ENCODE measurements at places on chromosomes 3 and 15. TPM values are rescaled to one million over a fixed set of nuclear protein-coding genes. Genes with fewer than 3 reads are reported as not detected.

The GOLGA8J gene
- 0.11 TPM for total RNA-seq

The KLF15 gene
- total RNA-seq = 1.5 TPM

The GPR149 gene
- not detected for total RNA-seq

The SLC9C1 gene
- total RNA-seq = 0.12 TPM

The GOLGA8M gene
- 2.5 TPM for total RNA-seq

The PP2D1 gene
- total RNA-seq = not detected

The DNAH12 gene
- under 0.01 TPM for total RNA-seq

The SHC4 gene
- 1.7 TPM for total RNA-seq

The SIDT1 gene
- total RNA-seq = not detected

The RBPMS2 gene
- total RNA-seq = under 0.01 TPM

The DAZL gene
- total RNA-seq = not detected

The C3orf20 gene
- total RNA-seq = not detected

The CCDC54 gene
- not detected for total RNA-seq

The GHSR gene
- total RNA-seq = not detected

The FYTTD1 gene
- total RNA-seq = 48.5 TPM

The TUSC7 gene
- not detected for total RNA-seq

The GOLGA8B gene
- total RNA-seq = 18.5 TPM

The PODXL2 gene
- total RNA-seq = 2.0 TPM

The MCTP2 gene
- 4.1 TPM for total RNA-seq

The SKOR1 gene
- 0.12 TPM for total RNA-seq

The CSPG5 gene
- total RNA-seq = under 0.01 TPM

The KCNH8 gene
- under 0.01 TPM for total RNA-seq

The SI gene
- total RNA-seq = not detected

The ALDH1A2 gene
- total RNA-seq = 10.9 TPM

The BUB1B gene
- total RNA-seq = 16.2 TPM

The CD200R1 gene
- total RNA-seq = not detected

The ZNF662 gene
- total RNA-seq = 1.9 TPM

The SLC4A7 gene
- 99.3 TPM for total RNA-seq

The NSMCE3 gene
- 12.9 TPM for total RNA-seq

The CCDC14 gene
- 48.9 TPM for total RNA-seq

The THSD4 gene
- total RNA-seq = 63.7 TPM

The CFAP161 gene
- total RNA-seq = 0.12 TPM

The SLC28A1 gene
- total RNA-seq = 0.12 TPM

The SLC24A5 gene
- not detected for total RNA-seq

The VGLL3 gene
- total RNA-seq = 11.2 TPM

The CKMT1A gene
- total RNA-seq = not detected

The RPS17 gene
- 1,039 TPM for total RNA-seq

The FBXO40 gene
- total RNA-seq = under 0.01 TPM

The TTLL13 gene
- total RNA-seq = not detected

The ACP3 gene
- 27.1 TPM for total RNA-seq

The SPTBN5 gene
- total RNA-seq = 0.11 TPM

The AMIGO3 gene
- total RNA-seq = not detected

The GRM2 gene
- under 0.01 TPM for total RNA-seq

The ZMYND10 gene
- total RNA-seq = 1.2 TPM

The GOLGA6B gene
- not detected for total RNA-seq

The FAH gene
- total RNA-seq = 52.9 TPM

The CRYGS gene
- total RNA-seq = 2.1 TPM

The TMEM207 gene
- total RNA-seq = not detected

The PCBP4 gene
- total RNA-seq = 38.6 TPM

The CFAP100 gene
- total RNA-seq = not detected

The GRK7 gene
- under 0.01 TPM for total RNA-seq

The OIP5 gene
- 12.1 TPM for total RNA-seq

Measured in uterine smooth muscle cell (primary cell).